ENCODE measurements at places on chromosomes 11 and 22.

GRCh38 chr11:91435694-91436395 lies 788.8 kb upstream of the FAT3 start:
- no peak for DNase-seq

DNA sequence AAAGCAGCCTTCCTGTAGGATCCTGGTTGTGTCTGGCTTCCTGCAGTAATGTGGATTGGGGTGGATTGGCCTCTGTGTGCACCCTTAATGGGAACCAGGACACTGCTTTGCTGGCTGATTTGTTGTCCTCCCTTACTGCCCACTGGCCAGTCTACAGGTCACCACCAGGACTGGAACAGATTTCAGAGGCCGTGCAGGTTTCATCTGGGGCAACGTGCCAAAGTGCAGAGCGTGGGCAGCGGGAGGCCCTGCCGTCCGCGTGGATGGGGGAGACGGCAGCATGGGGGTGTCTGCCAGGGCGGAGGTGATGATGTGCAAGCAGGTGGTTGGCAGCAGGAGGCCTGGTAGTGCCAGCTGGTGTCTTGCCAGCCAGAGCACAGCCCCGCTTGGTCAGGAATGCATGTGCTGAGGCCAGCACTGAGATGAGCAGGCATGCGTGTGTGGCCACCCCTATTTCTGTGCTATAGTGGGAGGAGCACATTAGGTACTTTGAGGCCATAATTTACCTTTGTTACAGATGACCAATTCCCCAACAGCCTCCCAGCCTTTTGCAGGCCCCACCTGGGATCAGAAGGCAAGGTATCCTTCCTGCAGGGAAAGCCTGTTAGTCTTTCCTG lies 24.3 kb downstream of the BCR start:
- DNase-seq, result no peak

DNA sequence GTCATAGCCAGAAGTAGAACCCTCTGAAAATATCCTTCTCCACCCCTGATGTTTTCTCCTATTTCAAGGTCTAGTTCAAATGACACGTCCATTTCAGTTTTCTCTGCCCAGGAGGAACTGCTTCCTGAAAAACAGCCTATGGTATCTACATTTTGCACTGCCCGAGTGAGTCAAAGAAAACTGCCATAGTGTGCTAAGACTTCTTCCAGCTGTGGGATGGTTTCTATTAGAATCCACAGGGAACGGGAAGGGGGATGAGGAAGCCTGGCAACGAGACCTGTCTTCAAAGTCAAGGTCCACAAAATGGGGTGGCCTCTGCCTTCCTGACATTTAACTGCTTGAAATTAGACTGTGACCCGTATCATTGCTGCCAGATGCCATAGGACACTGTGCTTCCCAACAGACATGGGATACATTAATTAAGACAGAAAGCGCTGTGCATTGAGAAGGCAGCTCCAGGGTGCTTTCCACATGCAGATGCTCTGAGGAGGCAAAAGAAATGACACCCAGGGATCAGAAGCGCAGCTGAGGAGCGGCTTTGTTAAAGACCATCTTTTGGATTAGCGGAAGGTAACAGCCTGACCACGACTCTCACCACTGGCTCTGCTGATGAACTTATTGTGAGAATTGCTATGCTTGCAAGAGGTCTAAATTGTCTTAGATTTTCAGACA lies 39.4 kb upstream of the NUP50 start:
- DNase-seq, result no peak

GRCh38 chr11:92929246-92929645 lies 40.2 kb upstream of the MTNR1B start:
- no peak for DNase-seq

DNA sequence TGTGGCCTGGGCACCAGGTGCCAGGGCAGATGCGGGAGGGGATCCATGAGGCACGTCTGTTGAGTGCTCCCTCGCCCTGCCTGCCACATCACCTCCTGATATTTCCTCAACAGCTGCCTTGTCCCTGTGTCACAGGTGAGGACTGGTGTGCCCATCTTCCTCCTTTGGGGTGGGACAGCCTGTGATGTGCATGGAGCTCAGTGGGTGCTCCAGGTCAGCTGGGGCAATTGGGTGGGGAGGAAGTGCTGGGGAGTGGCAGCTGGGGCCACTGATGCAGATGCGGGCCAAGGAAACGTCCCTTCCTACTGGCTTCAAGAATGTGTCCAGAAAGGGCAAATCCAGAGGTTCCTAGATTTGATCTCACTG lies 83.6 kb downstream of the MORC2 start:
- no peak for DNase-seq

DNA sequence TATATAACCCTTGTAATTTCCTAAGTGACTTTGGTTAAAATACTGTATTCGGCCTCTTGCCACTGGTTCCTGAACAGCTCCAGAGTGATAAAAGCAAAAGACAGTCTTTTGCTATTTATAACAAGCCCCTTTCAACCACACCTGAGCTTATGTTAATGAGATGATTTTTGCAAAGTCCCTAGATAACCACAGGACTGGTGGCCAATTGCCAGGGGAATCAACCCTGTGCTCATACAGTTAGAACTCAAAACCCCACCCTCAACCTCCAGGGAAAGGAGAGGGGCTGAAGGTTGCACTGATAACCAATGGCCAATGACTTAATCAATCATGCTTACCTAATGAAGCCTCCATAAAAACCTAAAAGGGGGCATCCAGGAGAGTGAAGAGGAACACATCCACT lies 77.9 kb downstream of the SIK3 start:
- no peak for DNase-seq

- DNase-seq, result no peak
These were observed 19.6 kb downstream of the FGF3 start for GRCh38 chr11:69799582-69799981.

DNA sequence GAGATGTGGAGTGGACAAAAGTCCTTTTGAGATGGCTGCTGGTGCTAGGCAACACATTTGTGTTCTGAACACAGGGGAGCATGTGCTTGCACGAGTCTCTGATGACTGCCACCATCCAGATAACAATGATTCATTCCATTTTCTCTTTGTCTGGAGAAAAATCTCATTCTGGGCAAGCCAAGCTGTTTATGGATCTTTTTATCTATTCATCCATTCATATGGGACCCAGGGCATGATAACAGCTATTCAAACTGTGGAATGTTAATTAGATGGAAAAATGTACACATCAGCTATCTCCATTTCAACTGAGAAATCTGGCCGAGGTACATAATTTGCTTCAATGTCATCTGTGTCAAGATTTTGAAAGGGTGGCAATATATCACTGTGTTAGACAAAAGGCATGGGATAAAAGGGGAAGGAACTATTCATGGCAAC lies 117.5 kb upstream of the ZBED5 start:
- no peak for DNase-seq

DNA sequence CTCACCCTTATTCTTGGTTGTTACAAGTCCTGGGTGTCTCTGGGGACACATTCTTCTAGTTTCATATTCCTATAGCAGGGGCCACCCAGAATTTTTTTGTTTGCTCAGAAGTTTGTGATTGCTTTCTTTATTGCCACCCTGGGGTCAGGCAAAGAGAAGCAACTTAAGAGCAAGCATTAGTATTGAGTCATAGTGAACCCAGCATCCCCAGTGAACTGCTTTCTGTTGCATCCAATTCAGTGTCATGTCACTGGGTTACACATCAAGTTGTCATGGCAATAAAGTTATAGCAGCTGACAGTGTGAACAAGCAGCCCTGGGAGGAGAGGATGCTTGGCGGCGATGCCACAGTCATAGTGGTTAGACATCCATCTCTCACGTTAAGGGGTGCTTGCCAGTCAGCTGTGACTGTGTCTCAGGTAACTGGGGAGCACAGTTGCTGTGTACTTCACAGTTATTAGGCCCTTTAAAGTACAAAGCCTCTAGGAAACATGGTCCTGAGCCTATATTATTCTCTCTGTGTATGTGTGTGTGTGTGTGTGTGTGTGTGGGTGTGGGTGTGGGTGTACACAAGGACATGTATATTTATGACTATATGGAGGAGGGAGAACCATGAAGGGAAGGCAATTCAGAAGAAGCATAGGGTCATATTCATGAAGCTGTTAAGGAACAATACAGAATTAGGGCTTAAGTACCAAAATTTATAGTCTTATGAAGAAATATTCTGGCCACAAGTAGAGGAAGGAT lies 52.5 kb downstream of the TRIM44 start:
- no peak for DNase-seq

Measured in fibroblast of skin of left quadriceps (primary cell).